ENCODE measurements at places on chromosomes 16 and 17. TPM values are rescaled to one million over a fixed set of nuclear protein-coding genes. Genes with fewer than 3 reads are reported as not detected.

The ULK2 gene
- 9.1 TPM for polyA plus RNA-seq

DNA sequence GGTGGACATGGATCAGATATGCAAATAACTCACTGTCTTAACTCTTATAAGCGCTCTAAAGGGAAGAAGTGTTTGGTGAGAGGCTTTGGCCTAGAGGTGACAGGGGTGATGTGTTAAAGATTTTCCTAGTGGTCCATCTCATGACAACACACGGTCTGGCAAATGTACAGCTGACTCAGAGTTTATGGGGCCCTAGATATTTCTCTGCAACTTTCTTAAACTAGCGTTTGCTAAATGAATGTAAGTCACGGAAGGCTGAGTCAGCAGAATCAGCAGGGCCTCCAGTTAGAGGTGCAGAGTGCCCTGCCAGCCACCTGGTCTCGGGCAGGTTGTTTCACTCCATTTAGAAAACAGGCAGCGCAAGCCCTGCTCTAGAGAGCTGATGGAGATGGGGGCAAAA is 40.1 kb downstream of the CLEC16A start:
- no peaks in the 10 kb centered on the region for H3K27me3 ChIP-seq
- peak overlapping the region; percentile 37 for H3K27ac ChIP-seq
- peaks cover 32% of the 10 kb centered on the region for H3K4me1 ChIP-seq
- no peak overlapping the region for H3K4me3 ChIP-seq

DNA sequence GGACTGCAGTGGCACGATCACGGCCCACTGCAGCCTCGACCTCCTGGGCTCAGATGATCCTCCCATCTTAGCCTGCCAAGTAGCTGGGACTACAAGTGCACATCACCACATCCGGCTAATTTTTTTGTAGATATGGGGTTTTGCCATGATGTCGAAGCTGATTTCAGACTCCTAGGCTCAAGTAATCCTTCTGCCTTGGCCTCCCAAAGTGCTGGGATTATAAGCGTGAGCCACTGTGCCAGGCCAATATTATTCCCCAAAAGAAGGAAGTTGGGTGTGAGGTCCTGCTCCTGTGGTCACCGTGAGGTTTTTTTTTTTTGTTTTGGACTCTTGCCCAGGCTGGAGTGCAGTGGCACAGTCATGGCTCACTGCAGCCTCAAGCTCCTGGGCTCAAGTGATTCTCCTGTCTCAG is 1.5 kb downstream of the AMZ2 start:
- H3K27ac ChIP-seq, result peak overlapping the region; percentile 98
- H3K27me3 ChIP-seq, result no peaks in the 10 kb centered on the region
- H3K4me1 ChIP-seq, result peaks cover 20% of the 10 kb centered on the region
- peak overlapping the region; percentile 94 for H3K4me3 ChIP-seq
- DNase-seq, result no peak

DNA sequence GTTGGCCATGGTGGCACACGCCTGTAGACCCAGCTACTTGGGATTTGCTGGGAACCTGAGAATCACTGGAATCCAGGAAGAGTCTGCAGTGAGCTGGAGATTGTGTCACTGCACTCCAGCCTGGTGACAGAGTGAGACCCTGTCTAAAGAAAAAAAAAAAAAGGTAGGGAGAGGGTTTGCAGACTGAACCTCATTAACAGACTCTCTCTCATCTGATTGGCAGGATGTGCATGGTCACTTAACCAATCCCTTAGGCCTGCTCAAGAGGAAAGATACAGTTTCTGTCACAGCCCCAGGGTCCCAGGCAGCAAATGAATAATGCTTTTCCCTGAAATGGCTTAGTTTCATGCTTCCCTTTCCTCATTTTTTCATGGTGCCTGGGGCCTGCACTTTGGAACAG is 160.5 kb upstream of the KCNJ16 start:
- H3K36me3 ChIP-seq, result peaks cover 3% of the 10 kb centered on the region
- DNase-seq, result no peak
- no peak overlapping the region for H3K4me3 ChIP-seq
- H3K27me3 ChIP-seq, result no peaks in the 10 kb centered on the region
- H3K4me1 ChIP-seq, result no peaks in the 10 kb centered on the region

- peaks cover 23% of the 10 kb centered on the region for H3K27me3 ChIP-seq
- no peak overlapping the region for H3K27ac ChIP-seq
- no peaks in the 10 kb centered on the region for H3K36me3 ChIP-seq
- no peak overlapping the region for H3K4me3 ChIP-seq
- DNase-seq, result no peak
These were observed 20.1 kb upstream of the DLX3 start for GRCh38 chr17:50015146-50015545.

All from naive thymus-derived CD8-positive, alpha-beta T cell (primary cell).